Esophagus squamous epithelium (tissue), 5 donors: ENCODE measurements at places on chromosomes 7 and 10.

DNA sequence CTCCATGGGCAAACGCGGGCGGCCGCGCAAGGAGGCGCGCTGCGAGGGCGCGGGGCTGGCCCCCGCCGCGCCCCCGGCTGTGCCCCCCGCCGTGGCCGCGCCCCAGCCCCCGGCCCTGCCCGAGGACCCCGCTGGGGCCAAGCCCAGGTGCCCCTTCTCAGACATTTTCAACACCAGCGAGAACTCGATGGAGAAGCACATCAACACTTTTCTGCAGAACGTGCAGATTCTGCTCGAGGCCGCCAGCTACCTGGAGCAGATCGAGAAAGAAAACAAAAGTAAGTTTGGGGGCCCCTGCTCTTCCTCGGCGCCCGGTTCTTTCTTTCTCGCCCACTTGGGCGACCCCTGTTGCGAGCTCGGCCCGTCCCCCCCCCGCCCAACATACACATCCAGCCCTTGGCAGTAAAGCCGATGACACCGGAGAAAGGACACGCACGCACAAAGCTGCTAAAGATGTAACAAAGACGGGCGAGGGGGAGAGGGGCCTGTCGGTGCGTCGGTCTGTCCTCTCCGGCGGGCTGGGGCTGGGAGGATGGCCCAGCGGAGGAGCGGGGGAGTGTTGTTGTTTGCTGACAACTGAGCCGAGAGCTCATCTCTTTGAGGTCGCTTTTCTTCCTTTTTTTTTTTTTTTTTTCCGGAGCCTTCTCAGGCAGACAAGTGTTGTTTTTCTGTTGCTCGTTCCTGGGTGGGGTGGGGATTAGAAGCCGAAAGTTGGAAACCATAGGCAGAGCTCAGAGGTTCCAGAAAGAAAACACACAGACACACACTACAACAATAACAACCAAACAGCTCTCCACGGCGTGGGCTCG is 604 bp downstream of the MXI1 start:
- no peak for DNase-seq

DNA sequence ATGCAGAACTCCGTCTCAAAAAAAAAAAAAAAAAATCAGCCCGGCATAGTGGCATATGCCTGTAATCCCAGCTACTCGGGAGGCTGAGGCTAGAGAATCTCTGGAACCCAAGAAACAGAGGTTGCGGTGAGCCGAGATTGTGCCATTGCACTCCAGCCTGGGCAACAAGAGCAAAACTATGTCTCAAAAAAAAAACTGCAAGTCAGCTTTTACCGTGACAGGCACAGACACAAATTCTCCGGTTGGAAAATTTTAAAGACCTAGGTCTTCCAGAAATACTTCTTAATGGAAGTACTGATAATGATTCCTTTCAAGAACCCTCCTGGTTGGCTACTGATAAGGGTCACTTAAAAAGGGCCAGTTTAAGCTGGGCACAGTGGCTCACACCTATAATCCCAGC is 19.4 kb upstream of the ARPC1B start:
- DNase-seq: no peak

- DNase-seq: no peak
Observed at GRCh38 chr7:2940466-2940865, 96.4 kb upstream of the GNA12 start.

GRCh38 chr7:19709249-19709578 is 377 bp upstream of the POLR1F start:
- no peak for DNase-seq

GRCh38 chr7:107291434-107291833 is 122.6 kb downstream of the HBP1 start:
- no peak for DNase-seq

DNA sequence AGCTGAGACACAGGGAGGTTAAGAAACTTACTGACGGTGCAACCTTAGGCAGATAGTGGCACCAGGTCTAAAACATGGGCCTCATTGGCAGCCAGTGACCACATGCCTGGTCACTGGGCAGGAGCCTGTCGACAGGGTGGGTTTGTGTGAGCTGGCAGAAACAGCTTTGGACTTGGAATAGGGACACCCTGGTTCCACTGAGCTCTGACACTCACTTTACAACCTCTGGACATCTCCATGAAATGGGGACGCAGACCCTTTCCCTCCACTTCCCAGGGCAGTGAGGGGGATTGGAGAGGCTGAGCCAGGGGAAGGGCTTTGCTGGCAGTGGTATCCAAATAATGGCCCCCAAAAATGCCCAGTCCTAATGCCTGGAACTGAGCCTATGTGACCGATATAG is 49.7 kb downstream of the OAT start:
- DNase-seq: no peak

GRCh38 chr10:3095373-3096139 is 28.2 kb downstream of the PFKP start:
- DNase-seq: no peak
